CD4-positive, alpha-beta T cell treated with Interleukin-2 at 100 ng/mL for 4 hours (primary cell): ENCODE measurements at places on chromosomes 1 and 21.
A peak's percentile ranks its signal among the peaks of the same experiment; 100 is the strongest.

DNA sequence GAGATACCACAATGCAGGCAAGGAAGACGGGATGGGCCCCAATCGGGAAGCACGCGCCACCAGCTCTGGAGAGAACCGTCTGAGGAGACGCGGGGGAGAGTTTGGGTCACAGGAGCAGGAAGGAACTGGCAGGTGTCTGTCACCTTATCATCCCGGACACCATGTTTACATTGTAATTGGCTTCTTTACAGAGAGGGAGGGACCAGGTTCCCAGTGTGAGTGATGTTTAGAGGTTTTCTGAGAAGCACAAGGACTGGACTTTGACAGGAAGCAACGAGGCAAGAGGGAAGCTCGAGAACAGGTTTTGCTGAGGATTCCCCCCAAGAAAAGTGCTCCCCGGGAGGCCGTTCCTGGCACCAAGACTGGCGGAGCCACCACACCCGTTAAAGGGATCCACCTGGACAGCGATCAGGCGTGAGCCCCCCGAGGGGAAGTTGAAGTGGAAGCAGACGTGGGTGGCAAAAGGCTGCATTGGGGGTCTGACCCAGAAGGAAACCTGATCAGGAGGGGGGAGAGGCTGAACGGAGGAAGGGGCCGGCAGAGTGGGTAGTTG, 957 bp downstream of the EPS15 start:
- DNase-seq, result peak; percentile 71

DNA sequence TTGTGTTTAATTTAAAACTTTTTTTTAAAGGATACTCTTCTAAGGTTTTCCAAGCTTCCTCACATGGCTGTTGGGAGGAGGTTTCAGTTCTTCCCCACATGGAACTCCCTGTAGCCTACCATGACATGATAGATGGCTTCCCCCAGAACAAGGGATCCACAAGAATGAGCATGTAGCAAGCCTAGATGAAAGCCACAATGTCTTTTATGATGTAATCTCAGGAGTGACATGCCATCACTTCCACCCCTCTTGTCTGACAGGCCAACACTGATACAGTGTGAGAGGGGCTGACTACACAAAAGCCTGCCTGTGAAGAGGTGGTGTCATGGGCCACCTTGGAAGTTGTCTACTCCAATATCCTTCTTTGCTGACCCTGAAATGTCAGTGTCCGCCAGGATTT, 32.0 kb downstream of the CD34 start:
- DNase-seq, result no peak

- no peak for DNase-seq
These were observed 948 bp upstream of the COP1 start for GRCh38 chr1:176208034-176208433.

DNA sequence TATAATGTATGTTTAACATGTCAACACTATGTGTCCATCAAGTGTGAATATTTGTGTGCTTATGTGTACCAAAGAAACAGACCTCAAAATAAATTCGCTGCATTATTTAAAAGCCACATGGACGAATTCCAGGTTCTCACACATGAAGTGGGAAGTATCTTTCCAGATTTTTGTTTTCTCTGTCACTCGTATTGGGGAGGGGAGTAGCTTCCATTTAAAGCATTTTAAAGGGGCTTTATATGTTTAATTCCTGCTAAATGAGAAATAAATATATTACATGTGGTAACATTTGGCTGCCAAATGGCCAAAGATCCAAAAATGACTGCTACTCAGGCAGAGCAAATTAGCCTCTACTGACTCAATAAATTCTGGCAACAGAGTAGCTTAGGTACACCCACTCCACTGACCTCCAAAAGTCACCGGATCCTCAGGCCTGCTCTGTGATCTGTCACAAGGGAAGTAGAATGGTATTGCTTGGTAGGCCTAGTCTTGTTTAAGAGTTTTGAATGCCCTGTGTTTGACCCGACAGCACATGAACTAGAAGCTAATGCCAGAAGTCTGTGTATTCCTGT, 178.1 kb downstream of the ZP4 start:
- no peak for DNase-seq

DNA sequence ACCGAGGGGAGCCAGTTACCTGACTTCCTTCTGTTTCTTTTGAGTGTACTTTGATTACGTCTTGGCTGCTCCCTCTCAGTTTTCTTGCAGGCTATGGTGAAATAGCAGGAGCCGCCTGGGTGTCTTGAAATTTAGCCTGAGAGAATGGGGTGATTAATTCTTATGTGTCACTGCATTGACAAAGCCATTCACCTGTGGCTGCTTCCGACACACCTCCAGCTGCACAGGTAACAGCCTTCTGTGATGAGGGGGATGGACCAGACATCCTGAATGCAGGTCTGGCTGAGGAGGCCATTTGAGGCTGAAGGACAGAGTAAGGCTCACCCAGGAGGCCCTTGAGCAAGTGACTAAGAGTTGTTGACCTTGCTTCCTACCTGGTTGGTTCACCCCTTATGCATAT, 16.5 kb downstream of the CACNA1E start:
- DNase-seq, result no peak

DNA sequence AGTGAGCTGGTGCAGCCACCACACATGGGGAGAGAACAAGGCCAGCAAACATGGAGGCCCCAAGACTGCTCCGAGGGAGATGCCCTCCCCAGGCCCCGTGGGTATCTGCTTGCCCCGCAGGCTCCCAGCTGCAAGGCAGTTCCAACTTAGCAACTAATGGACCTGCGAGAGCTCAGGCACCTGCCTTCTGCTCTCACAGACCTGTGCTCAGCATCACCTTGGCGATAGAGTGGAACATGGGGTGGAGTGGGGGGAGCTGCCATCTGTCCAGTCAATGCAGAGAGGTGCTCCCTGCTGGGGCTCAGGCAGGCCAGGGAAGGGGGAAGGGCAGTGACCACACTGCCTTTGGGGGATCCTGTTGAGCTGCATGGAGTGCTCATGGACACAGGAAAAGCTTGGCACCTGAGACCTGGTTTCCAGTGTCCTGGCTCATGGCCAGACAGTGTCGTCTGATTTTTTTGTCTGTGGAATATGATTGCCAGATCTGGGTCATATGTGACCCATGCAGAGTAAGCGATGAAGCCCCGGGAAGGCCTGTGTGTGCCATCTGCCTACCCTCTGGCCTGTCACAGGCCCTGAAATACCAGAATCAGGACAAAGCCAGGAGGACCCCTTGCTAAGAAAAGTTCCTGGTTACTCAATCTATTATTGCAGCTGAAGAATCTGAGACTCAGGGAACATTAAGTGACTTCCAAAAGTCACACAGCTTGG, 39.9 kb upstream of the TENT5C start:
- no peak for DNase-seq

- no peak for DNase-seq
These were observed 243 bp downstream of the ADAM15 start for GRCh38 chr1:155051342-155051776.

GRCh38 chr1:236502972-236503639, 20.7 kb upstream of the LGALS8 start:
- no peak for DNase-seq
